ENCODE measurements at places on chromosomes 7 and 10.

GRCh38 chr10:30070001-30070685 lies 10.8 kb upstream of the JCAD start:
- no peak for DNase-seq

DNA sequence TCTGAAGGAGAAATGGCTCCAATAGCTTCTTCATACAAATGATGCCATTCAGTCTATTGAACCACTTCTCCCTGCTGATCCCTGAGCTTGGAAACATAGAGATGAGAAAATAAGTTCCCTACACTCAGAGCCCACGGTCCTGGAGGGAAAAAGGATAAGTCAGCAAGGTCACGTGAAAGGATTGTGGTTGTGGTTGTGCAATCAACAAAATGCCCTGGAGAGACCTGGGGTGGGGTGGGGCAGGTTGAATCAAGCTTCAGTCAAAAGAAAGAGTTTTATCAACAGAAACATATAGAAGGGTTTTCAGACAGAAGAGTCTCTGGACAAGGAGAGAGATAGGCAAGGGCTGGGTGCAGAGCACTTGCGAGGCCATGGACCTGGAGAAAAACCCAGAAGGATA lies 30.1 kb downstream of the C10orf90 start:
- no peak for DNase-seq

DNA sequence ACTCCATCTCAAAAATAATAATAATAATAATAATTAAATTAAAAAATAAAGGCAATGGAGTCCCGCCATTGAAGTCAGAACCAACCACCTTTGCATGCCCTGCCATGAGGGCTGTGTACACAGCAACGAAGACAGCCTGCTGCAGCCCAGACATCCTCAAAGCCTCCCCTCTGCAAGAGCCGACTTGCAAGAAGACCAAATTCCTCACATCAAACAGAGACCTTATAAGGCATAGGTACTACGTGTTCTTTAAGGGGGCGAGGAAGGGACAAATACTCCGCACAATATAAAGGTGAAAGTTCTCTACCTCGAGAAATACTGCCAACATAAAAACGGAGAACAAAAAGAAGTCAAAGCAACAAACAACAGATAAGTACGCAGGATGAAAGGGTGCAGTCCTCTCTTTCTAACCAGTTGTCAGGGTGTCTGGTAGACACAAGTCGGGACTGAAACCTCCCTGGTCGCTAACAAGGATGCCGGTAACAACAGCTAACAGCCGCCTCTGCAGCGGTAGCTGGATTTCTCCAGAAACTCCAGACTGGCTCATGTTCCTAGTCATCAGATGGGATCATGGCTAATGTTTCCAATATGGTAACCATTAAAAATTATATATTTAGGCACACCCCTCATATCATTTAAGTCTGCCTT lies 23.6 kb downstream of the FGFR2 start:
- DNase-seq, result no peak

GRCh38 chr7:92504563-92504962 lies 23.8 kb downstream of the PEX1 start:
- no peak for DNase-seq

DNA sequence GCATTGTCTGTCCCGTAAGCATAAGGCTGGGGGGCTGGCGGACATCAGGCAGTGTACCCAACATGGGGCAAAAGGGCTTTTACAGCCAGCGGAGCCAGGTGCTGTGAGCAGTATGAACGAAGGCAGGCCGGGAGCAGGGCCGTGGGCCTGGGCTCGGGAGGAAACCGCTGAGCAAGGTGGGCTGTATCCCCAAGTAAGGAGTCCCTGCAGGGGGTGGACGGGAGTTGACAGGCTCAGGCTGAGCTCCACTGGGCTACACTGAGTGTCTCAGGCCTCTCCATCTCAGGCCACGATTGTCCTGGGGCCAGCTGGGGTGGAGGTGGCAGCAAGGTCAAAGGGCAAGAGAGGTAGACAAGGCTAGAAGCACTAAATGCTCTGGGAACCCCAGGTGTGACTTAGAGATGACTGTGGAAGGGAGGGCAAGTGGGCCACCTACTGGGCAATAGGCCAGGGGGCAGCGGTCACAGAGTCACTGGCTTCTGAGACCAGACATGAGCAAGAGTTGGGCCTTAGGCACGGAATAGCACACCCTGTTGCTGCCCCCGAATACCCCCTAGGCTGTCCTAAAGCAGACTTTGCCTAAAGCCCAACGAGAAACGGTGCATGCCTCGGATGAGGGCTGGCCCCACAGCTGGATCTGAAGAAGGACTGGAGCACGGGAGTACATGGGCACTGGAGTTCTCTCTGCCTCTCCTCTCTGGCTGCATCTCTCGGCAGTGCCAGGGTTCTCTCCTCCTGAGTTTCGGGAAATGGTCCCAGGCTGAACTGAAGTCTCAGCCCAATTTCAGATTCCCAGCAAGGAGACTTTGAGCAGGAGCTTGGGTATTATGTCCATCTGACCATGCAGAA lies 10.8 kb upstream of the RAMP3 start:
- DNase-seq, result no peak

DNA sequence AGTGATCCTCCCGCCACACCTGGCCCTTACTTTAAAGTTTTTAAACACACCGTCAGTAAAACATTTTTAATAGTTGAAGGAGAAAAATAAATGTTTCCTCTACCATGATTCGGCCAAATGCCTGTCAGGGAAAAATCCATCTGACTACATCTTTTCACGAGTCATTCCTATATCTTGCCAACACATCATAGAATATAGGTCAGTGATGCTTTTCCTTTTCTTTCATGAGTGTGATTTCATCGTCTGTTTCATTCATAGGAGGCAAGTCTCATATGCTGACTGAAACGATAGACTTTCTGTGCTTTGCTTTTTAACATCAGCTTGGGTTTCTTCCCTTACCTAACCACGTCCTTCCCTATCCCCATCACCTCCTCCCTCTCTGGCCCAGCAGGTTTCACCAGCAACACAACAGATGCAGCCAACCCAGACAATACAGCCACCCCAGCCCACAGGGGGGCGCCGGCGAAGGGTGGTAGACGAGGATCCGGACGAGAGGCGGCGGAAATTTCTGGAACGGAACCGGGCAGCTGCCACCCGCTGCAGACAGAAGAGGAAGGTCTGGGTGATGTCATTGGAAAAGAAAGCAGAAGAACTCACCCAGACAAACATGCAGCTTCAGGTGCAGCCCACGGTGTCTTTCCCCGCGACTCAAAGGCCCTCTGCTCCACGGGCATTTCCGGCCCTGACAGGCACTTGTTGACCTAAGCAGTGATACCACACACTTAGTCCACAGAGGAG lies 149.2 kb downstream of the TRIL start:
- no peak for DNase-seq

- DNase-seq, result no peak
Measured at GRCh38 chr10:83343676-83344075, 795.6 kb upstream of the GHITM start.
